ENCODE measurements at places on chromosomes 2 and 18. TPM values are rescaled to one million over a fixed set of nuclear protein-coding genes. Genes with fewer than 3 reads are reported as not detected.

DNA sequence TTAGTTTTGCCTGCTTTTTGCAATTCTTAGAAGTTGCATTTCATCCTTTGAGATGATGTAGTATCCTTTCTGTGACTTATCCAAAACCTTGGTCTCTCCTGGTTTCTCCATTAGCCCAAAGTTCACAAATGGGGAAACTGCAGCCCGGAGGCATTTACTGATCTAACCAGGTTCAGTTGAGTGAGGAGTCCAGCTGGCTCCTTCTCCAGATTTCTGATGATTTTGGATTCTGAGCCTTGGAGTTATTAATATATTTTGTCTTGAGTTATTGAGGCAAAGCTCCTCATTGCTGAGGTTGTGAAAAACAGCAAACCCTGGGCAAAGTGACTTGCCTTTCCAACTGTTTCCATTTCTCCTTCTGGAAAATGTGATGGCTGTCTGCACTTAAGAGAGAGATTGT is 1.7 kb downstream of the SLC1A4 start:
- no peaks in the 10 kb centered on the region for H3K4me1 ChIP-seq
- no peak for DNase-seq
- no peaks in the 10 kb centered on the region for H3K27me3 ChIP-seq

GRCh38 chr18:70384181-70384790 is 95.4 kb downstream of the SOCS6 start:
- no peak for DNase-seq
- no peak overlapping the region for H3K4me3 ChIP-seq
- H3K27me3 ChIP-seq: no peaks in the 10 kb centered on the region
- no peak overlapping the region for H3K27ac ChIP-seq
- H3K36me3 ChIP-seq: no peaks in the 10 kb centered on the region

- peak overlapping the region; percentile 51 for H3K4me3 ChIP-seq
- peak; percentile 80 for DNase-seq
- H3K36me3 ChIP-seq: no peaks in the 10 kb centered on the region
- H3K27ac ChIP-seq: peak overlapping the region; percentile 56
- H3K4me1 ChIP-seq: peaks cover 17% of the 10 kb centered on the region
These were observed 456 bp downstream of the LRP1B start for GRCh38 chr2:142130111-142131009.

The TFCP2L1 gene
- 0.49 TPM for total RNA-seq

- no peaks in the 10 kb centered on the region for H3K36me3 ChIP-seq
- H3K27ac ChIP-seq: no peak overlapping the region
- H3K4me3 ChIP-seq: no peak overlapping the region
- H3K27me3 ChIP-seq: no peaks in the 10 kb centered on the region
- H3K4me1 ChIP-seq: no peaks in the 10 kb centered on the region
These were observed 166.8 kb upstream of the ID2 start for GRCh38 chr2:8514796-8515758.

The RAX gene
- not detected for total RNA-seq

- DNase-seq: no peak
- no peaks in the 10 kb centered on the region for H3K27me3 ChIP-seq
- no peaks in the 10 kb centered on the region for H3K4me1 ChIP-seq
- peak overlapping the region; percentile 41 for H3K27ac ChIP-seq
These were observed 452.8 kb upstream of the SMIM21 start for GRCh38 chr18:75880266-75880665.

GRCh38 chr2:234691214-234691575 is 194.3 kb upstream of the ARL4C start:
- no peak for DNase-seq
- no peaks in the 10 kb centered on the region for H3K27me3 ChIP-seq
- no peak overlapping the region for H3K27ac ChIP-seq
- H3K4me1 ChIP-seq: peaks cover 10% of the 10 kb centered on the region

The ACTG2 gene
- total RNA-seq: 10,290 TPM

DNA sequence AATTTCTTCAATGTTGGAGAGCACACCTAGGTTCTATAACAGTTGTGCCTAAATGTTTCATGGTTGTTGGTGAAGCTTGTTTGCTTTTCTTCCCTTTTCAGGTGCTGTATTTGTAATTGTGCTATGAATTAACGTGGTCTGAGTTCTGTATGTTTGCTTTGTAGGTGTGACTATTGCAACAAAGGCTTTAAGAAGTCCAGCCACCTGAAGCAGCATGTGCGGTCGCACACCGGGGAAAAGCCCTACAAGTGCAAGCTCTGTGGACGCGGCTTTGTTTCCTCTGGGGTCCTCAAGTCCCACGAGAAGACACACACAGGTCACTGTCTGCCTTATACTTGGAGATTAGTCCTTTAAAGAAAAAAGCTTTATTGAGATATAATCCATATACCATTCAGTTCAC is 91.2 kb downstream of the ZNF236 start:
- no peak overlapping the region for H3K4me3 ChIP-seq
- H3K27ac ChIP-seq: no peak overlapping the region
- H3K4me1 ChIP-seq: no peaks in the 10 kb centered on the region
- H3K36me3 ChIP-seq: peaks cover 33% of the 10 kb centered on the region
- DNase-seq: no peak
- H3K27me3 ChIP-seq: no peaks in the 10 kb centered on the region

The MTLN gene
- 137 TPM for total RNA-seq

All from sigmoid colon (tissue), 7 donors.